Lung microvascular endothelial cell (primary cell): ENCODE measurements at places on chromosomes 2 and 18.

- DNase-seq, result no peak
Measured at GRCh38 chr2:232388324-232388891, 9.9 kb downstream of the ALPP start.

- DNase-seq, result no peak
Measured at GRCh38 chr18:42801706-42802105, 313.8 kb downstream of the RIT2 start.

DNA sequence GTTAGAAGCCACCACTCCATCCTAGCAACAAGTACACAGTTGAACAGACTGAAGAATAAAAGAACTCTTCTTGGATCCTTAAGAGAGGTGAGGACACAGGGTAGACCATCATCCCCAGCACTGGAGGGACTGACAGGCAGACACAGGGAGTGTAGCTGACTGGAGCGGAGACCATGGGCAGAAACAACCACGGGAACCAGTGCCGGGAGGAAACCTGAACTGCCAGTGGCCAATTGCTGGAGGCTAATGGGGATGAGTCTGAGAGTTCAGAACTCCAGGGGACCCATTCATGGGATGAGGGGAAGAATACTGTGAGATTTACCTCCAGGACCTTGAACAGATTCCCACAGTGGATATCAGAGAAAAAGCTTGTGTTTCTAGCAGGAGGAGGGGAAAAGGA, 76.8 kb downstream of the HS6ST1 start:
- DNase-seq, result no peak

DNA sequence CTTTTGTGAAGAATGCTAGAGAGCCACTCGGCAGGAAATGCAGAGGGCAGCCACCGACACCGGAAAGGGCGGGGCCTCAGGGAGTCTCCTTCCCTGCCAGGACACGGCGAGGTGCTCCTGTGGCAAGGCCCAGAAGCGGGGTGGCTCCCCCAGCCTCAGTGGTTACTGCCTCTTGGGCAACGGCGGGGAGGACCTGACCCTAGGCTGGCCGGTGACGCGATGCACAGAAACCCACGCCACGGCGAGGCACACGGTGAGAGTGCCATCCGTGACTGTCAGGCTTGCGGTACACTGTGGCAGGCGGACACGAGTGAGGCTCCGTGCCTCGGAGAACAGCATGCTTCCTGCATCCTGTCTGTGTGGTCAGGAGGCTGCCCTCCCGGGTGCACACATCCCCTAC, 47.8 kb downstream of the ZAP70 start:
- no peak for DNase-seq

- DNase-seq, result no peak
Measured at GRCh38 chr2:70808983-70809958, 11.1 kb downstream of the CLEC4F start.

DNA sequence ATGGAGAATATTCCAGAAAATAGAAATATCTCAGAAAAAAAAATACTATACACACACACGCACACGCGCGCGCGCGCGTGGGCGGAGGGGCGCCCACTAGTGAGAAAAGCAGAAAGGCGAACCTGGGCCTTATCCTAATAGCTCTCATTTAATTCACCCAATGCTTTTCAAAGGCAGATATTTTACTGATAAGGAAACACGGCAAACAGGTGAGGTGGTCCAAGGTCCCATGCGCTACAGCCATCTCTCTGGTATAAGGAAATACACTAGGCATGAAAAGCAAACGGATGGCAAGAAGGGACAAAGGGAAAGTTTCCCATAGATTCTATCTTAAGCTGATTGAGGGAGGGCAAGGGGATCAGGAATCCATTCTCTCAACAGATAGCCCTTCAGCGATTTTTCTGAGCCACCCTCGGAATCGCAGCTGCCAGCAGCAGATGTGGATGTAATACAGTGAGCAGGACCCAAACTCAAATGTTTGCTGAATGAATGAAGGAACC, 136.7 kb downstream of the TMEM247 start:
- DNase-seq, result peak; percentile 38
